A549 treated with RU486 at 1 μM for 4 hours (cell line): ENCODE measurements at places on chromosomes 6 and 20. TPM values are rescaled to one million over a fixed set of nuclear protein-coding genes. Genes with fewer than 3 reads are reported as not detected.

TSPO2 gene
- total RNA-seq: not detected in 5 replicates

CYP39A1 gene
- total RNA-seq: 0.06 to 0.15 TPM (median 0.14 TPM) in 3 of 5 replicates, not detected in the others

SLC17A3 gene
- total RNA-seq: 0.53 to 1.4 TPM (median 0.93 TPM) in 5 replicates

CD109 gene
- total RNA-seq: 14.9 to 37.7 TPM (median 34.4 TPM) in 5 replicates

RIPK1 gene
- total RNA-seq: 12.1 to 15.3 TPM (median 12.7 TPM) in 5 replicates

PRND gene
- total RNA-seq: not detected in 5 replicates

RSPH9 gene
- total RNA-seq: 0.13 to 0.30 TPM (median 0.16 TPM) in 5 replicates

COL9A3 gene
- total RNA-seq: 0.18 to 0.87 TPM (median 0.43 TPM) in 5 replicates

DNAH8 gene
- total RNA-seq: not detected in 5 replicates

USP49 gene
- total RNA-seq: 0.69 to 1.4 TPM (median 1.2 TPM) in 5 replicates

SLC22A16 gene
- not detected in 5 replicates for total RNA-seq

NCOA7 gene
- total RNA-seq: 19.8 to 33.2 TPM (median 31.2 TPM) in 5 replicates

FUT9 gene
- not detected in 5 replicates for total RNA-seq

C20orf202 gene
- 0.09 to 0.12 TPM in 2 of 5 replicates, not detected in the others for total RNA-seq

PRDM13 gene
- total RNA-seq: 0.67 to 1.3 TPM (median 1.1 TPM) in 5 replicates

STXBP5 gene
- 8.7 to 12.0 TPM (median 9.3 TPM) in 5 replicates for total RNA-seq

ID4 gene
- 0.73 to 1.6 TPM (median 0.92 TPM) in 5 replicates for total RNA-seq

PCK1 gene
- 0.05 to 0.13 TPM in 2 of 5 replicates, not detected in the others for total RNA-seq

MEP1A gene
- not detected in 5 replicates for total RNA-seq

EPPIN gene
- total RNA-seq: not detected in 5 replicates

LAMP5 gene
- 0.05 TPM in 1 of 5 replicates, not detected in the others for total RNA-seq

FKBP1C gene
- total RNA-seq: 1.9 to 2.7 TPM (median 2.2 TPM) in 5 replicates

DEK gene
- 67.2 to 116 TPM (median 91.0 TPM) in 5 replicates for total RNA-seq

DEF6 gene
- 0.05 to 0.08 TPM (median 0.06 TPM) in 4 of 5 replicates, not detected in the other for total RNA-seq

SAMD3 gene
- not detected in 5 replicates for total RNA-seq

AVP gene
- not detected in 5 replicates for total RNA-seq

PTK7 gene
- 4.1 to 5.1 TPM (median 4.4 TPM) in 5 replicates for total RNA-seq

HLA-DPA1 gene
- 0.33 TPM in 1 of 5 replicates, not detected in the others for total RNA-seq
